ENCODE measurements at places on chromosomes 2 and 18. TPM values are rescaled to one million over a fixed set of nuclear protein-coding genes. Genes with fewer than 3 reads are reported as not detected.

- no peak for DNase-seq
Measured at GRCh38 chr2:111045771-111046444, 74.8 kb upstream of the BCL2L11 start.

DNA sequence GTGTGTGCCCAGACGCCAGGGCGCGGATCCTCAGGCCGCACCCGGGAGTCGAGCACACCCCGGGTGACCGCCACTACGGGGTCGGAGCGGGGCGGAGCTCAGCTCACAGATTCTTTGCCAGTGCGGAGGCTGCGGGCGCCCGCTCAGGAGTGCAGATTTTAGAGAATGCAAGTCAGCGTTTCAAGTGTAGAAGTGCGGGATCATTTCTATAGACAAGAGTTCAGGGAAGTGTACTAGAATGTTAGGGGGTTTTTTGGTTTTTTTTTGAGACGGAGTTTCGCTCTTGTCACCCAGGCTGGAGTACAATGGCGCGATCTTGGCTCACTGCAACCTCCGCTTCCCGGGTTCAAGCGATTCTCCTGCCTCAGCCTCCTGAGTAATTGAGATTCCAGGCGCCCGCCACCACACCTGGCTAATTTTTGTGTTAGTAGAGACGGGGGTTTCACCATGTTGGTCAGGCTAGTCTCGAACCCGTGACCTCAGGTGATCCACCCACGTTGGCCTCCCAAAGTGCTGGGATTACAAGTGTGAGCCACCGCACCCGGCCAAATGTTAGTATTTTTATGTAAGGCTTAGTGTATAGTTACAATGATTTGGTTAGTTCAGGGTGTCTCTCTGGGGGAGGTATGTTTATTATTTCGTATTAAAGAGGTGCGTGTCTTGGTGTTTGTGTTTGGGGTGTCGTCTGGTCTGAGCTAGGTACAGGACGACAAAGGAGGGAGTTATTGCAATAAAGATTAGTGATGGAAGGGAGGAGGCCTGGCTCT, 619 bp upstream of the FAM168B start:
- no peak for DNase-seq

GRCh38 chr2:98378901-98379300, 32.6 kb downstream of the CNGA3 start:
- DNase-seq, result peak; percentile 78

GRCh38 chr2:239061824-239062570, 214.1 kb downstream of the TWIST2 start:
- no peak for DNase-seq

- DNase-seq, result no peak
Measured at GRCh38 chr2:205051417-205051816, 506.1 kb downstream of the PARD3B start.

DNA sequence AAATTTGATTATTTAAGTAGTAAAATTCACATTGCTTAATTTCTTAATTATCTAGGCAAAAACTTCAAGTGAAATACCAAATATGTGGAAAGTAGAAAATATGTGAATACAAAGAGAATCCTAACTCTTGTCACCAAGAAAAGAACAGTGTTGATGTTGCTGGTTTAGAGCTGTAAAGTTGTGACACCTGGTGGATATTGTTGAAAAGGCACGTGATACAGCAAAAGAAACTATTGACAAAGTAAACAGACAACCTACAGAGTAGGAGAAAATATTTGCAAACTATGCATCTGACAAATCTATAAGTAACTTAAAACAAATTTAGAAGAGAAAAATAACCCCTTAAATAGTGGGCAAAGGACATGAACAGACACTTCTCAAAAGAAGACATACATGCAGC, 25.6 kb upstream of the ZC3H15 start:
- DNase-seq, result peak; percentile 12

NPHP1 gene
- 3.3 TPM for total RNA-seq

GRCh38 chr18:13450289-13451212, 232.0 kb downstream of the LDLRAD4 start:
- DNase-seq, result no peak

- DNase-seq, result no peak
Measured at GRCh38 chr2:65370387-65371073, 61.9 kb downstream of the SPRED2 start.

DNA sequence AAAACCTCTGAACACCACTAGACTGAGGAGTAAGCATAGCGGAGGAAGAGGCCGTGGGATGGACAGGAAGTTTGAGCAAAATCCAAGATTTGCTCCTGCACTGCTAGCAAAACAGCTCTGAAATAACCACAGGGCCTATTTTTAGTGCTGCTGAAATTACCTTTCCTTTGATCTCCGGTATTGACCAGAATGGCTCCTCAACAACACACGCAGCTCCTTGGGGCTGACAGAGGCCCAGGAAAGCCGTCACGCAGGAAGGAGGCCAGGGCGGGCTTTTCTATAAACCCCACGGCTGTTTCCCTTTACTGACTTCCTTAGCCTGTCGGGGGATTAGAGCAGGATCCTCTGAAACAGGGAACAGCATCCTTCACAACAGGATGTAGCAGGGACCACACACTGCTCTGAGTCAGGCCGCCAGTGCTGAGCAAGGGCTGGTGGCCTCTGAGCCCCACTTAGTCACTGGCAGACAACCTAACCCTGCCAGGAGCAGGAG, 80.8 kb upstream of the LCLAT1 start:
- DNase-seq, result peak; percentile 44

ADAM17 gene
- total RNA-seq, result 48.4 TPM

GRCh38 chr2:49192036-49192435, 37.7 kb upstream of the FSHR start:
- DNase-seq, result no peak

GRCh38 chr2:98148595-98149332, 61.8 kb downstream of the VWA3B start:
- DNase-seq, result no peak

GRCh38 chr2:191184457-191184856, 33.7 kb upstream of the STAT4 start:
- DNase-seq, result no peak

- DNase-seq, result no peak
Measured at GRCh38 chr2:74297950-74298349, 45.3 kb downstream of the SLC4A5 start.

- DNase-seq, result no peak
Measured at GRCh38 chr18:5513947-5514346, 29.9 kb downstream of the EPB41L3 start.

DNA sequence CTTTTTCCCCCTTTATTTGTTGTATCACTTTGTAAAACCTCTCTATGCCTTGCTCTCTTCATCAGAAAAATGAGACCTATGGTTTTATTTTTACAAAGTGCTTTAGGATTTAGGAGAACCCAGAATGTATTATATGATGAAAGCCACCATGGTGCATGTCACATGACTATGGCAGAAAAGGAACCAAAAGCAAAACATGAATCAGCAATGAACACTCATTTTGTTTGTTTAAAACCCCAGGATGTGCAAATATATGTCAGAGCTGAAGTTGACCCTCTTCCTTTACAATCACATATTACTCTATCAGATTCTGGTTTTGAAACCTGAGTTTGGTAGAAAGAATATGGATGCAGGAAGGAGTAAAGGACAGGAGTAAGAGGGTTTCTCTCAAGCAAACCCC, 70.0 kb downstream of the FIGN start:
- no peak for DNase-seq

DNA sequence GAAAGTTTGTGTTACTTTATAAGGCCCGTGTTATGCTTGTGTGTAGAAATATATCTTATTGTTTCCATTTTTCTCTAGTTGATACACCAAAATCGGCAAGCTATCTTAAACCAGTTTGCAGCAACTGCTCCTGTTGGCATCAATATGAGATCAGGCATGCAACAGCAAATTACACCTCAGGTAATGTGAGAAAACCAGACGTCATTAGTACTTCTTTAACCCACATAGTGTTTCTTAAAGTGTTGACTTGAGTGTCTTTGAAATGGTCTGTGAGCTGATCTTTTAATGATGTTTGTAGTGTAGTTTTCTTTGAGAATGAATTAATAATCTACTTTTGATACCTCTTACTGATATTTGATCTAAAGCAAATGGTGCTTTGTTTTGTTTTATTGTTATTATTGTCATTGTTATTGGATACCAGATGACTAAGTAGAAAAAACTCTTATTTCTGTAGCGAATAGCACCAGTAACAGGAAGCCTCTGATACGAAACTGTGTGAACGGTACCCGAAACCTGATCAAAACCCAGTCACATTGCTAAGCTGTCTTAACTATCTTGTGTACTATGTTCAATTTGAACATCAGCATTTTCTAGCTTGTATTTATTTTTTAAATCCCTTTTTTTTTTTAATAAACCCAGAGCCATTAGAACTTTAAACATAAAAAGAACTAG, 53.7 kb downstream of the PTRHD1 start:
- no peak for DNase-seq

SETBP1 gene
- 12.4 TPM for total RNA-seq

- no peak for DNase-seq
Measured at GRCh38 chr18:44899832-44900231, 219.1 kb downstream of the SETBP1 start.

GRCh38 chr2:128755695-128756364, 437.2 kb upstream of the HS6ST1 start:
- DNase-seq, result no peak

DNA sequence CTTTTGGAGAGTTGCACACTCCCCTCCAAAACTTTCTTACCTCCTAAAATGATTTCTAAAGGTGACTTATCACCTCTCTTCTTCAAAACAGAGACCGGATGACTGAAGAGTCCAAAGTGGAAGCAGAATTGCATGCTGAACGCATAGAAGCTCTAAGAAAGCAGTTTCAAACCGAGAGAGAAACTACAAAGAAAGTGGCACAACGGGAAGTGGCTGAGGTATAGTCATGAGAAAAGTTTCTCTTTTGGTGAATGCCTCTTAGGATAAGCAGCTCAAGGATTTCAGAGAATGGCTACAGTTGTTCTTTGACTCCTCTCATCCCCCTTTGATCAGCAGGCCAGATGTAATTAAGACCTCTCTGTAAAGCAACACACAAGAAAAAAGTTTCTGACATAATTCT, 73.6 kb downstream of the GTF3C3 start:
- DNase-seq, result no peak

- no peak for DNase-seq
Measured at GRCh38 chr18:23532848-23533247, 29.5 kb downstream of the RMC1 start.

ASPRV1 gene
- total RNA-seq, result 0.26 TPM

GRCh38 chr2:113173542-113174375, at the start of gene PSD4:
PSD4 (plus strand) TSS chr2:113173971; CDS start chr2:113182457, 8,486 bp downstream.
- no peak for DNase-seq

GRCh38 chr2:168719446-168719845, 83.0 kb upstream of the NOSTRIN start:
- DNase-seq, result no peak

GRCh38 chr2:241613017-241613780, 23.8 kb downstream of the THAP4 start:
- peak; percentile 26 for DNase-seq

GRCh38 chr2:73114273-73114867, 1.6 kb upstream of the RAB11FIP5 start:
- no peak for DNase-seq

DNA sequence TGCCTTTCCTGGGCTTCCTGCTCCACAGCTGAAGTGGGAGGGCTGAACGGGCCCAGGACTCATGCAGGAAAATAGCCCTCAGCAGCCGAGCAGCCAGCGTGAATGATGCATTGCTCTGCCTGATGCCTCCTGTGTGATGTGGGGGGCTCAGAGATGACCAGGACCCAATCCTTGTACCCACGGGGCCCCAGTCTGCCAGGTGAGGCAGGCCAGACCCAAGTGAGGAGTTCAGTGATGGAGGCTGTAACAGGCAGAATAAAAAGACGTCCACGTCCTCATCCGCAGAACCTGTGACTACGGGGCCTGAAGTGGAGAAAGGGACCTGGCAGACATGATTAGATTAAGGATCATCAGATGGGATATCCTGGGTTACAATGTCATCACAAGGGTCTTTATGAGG, 194.9 kb upstream of the HDAC4 start:
- no peak for DNase-seq

PRKAG3 gene
- not detected for total RNA-seq

GRCh38 chr2:23703037-23703582, 223.8 kb downstream of the ATAD2B start:
- no peak for DNase-seq

DNA sequence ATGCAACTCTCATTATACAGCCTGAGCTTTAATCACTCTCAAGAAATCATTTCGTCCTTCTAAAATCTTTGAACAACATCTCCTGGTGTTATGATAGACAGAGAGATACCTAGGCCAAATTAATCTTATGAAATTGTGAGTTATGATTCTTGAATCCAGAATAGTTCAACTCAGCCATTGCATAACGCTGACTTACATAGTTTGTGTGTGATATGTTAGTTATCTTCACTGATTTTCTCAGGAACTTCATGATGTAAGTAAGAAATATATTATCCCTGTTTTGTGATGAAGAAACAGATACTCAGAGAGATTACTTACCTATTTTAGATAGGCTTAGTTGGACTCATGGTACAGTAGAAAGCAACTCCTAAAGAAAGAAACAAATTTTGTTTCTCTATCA, 684.4 kb downstream of the ZEB2 start:
- no peak for DNase-seq

POTEJ gene
- total RNA-seq, result not detected

DNA sequence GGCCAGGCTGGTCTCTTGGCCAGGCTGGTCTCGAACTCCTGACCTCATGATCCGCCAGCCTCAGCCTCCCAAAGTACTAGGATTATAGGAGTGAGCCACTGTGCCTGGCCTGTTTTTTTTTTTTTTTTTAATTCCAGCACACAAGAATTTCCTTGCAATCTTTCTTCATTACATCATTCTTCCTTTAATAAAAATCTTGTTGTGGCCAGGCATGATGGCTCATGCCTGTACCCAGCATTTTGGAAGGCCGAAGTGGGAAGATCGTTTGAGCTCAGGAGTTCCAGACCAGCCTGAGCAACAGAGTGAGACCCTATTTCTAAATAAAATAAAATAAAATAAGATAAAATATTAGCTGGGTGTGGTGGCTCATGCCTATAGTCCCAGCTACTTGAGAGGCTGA, 21.4 kb upstream of the PLEKHM3 start:
- peak; percentile 34 for DNase-seq

Data from astrocyte (in vitro differentiated cells and primary cell).